T-cell (primary cell): ENCODE measurements at places on chromosomes 2 and 18. TPM values are rescaled to one million over a fixed set of nuclear protein-coding genes. Genes with fewer than 3 reads are reported as not detected.

- DNase-seq = no peak
- peaks cover 35% of the 10 kb centered on the region for H3K4me1 ChIP-seq
Measured at GRCh38 chr2:43192744-43193651, 33.4 kb downstream of the ZFP36L2 start.

GRCh38 chr2:63796796-63797195 lies 44.9 kb upstream of the UGP2 start:
- H3K27ac ChIP-seq = no peak overlapping the region
- no peaks in the 10 kb centered on the region for H3K27me3 ChIP-seq
- H3K36me3 ChIP-seq = no peaks in the 10 kb centered on the region

The PSMA8 gene
- 0.35 TPM for total RNA-seq

- H3K4me3 ChIP-seq = no peak overlapping the region
- H3K27me3 ChIP-seq = no peaks in the 10 kb centered on the region
- H3K27ac ChIP-seq = no peak overlapping the region
- no peaks in the 10 kb centered on the region for H3K36me3 ChIP-seq
- H3K4me1 ChIP-seq = no peaks in the 10 kb centered on the region
Measured at GRCh38 chr18:27750014-27750413, 426.9 kb downstream of the CDH2 start.

DNA sequence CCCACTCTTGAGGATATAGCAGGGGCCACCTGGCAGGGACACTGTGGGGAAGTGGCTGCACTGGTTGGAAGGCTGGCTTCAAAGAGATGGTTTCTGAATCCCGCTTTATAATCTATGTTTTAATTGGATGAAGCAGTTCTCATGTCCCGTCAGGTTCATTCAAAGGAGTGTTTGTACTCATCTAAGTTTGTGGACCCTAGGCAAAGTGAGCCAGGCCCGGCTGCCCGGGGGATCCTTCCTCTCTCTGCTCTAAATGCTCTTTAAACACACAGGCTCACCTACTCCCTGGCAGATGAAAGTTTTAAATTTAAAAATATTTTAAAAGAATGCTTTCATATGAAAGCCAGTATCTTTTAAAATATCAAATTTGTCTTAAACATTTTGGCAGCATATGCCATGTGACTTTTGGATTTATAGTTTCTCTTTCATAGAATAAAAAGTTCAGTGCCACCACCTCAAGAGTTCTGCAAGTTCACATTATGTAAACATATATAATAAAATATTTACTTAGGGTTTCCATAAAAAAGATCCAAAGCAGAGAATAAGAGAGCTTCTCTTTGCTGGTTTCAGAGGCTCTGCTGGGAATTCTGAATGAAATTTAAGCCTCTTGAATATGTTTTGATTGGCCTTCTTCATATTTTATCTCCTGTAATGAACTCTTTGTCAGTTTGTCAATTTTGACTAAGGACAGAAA lies 143.5 kb upstream of the ALPP start:
- H3K4me1 ChIP-seq = peaks cover 18% of the 10 kb centered on the region
- DNase-seq = no peak
- H3K36me3 ChIP-seq = no peaks in the 10 kb centered on the region
- no peaks in the 10 kb centered on the region for H3K27me3 ChIP-seq
- H3K27ac ChIP-seq = no peak overlapping the region

DNA sequence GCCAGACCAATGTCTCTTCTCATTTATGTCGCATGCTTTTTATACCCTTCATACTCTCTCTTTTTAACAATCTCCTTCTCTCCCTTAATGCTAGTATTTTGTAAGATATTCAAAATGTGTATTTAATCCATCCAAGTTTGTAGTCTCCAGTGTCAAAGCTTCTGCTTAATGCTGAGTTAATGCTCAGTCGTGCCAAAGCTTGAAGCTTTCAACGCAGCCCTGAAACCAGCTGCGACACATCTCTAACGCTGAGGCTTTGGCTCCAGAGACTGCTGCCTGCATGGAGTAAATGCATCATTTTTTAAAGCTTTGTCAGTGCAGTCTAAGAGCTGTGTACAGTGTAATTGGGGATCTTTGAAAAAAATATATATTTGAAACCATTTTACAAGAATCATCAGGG lies 2108.8 kb upstream of the PIK3C3 start:
- H3K36me3 ChIP-seq = no peaks in the 10 kb centered on the region
- H3K27ac ChIP-seq = no peak overlapping the region
- no peak overlapping the region for H3K4me3 ChIP-seq
- DNase-seq = no peak

The GAL3ST2 gene
- total RNA-seq = 1.4 TPM

The CCDC195 gene
- not detected for total RNA-seq

GRCh38 chr18:3219241-3219630 lies 532 bp downstream of the MYOM1 start:
- H3K4me3 ChIP-seq = no peak overlapping the region
- no peaks in the 10 kb centered on the region for H3K4me1 ChIP-seq
- no peak overlapping the region for H3K27ac ChIP-seq
- H3K27me3 ChIP-seq = no peaks in the 10 kb centered on the region
- no peak for DNase-seq

- H3K4me1 ChIP-seq = peaks cover 4% of the 10 kb centered on the region
- no peak for DNase-seq
- no peaks in the 10 kb centered on the region for H3K27me3 ChIP-seq
- no peaks in the 10 kb centered on the region for H3K36me3 ChIP-seq
Measured at GRCh38 chr18:5461041-5461440, 82.8 kb downstream of the EPB41L3 start.

The TNFRSF11A gene
- total RNA-seq = 1.2 TPM

DNA sequence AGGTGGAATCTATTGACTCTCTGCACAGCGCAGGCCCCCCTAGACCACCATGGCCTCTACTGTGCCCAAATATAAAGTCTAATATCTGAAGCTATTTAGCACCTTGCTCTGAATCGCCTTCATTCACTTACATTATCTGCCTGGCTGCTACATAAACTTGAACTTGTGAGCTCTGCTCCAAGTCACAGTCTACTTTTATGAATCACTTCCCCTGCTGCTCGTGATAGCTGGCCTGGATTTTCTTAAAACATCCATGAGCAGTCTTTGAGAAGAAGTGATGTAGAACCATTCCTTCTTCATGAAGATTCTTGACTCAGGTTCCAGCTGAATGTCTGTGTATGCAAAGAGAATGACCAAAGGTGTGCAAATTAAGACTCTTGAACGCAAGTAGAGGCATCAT lies 359.5 kb downstream of the RND3 start:
- H3K4me1 ChIP-seq = no peaks in the 10 kb centered on the region
- H3K27ac ChIP-seq = no peak overlapping the region
- H3K27me3 ChIP-seq = no peaks in the 10 kb centered on the region
- H3K36me3 ChIP-seq = no peaks in the 10 kb centered on the region

DNA sequence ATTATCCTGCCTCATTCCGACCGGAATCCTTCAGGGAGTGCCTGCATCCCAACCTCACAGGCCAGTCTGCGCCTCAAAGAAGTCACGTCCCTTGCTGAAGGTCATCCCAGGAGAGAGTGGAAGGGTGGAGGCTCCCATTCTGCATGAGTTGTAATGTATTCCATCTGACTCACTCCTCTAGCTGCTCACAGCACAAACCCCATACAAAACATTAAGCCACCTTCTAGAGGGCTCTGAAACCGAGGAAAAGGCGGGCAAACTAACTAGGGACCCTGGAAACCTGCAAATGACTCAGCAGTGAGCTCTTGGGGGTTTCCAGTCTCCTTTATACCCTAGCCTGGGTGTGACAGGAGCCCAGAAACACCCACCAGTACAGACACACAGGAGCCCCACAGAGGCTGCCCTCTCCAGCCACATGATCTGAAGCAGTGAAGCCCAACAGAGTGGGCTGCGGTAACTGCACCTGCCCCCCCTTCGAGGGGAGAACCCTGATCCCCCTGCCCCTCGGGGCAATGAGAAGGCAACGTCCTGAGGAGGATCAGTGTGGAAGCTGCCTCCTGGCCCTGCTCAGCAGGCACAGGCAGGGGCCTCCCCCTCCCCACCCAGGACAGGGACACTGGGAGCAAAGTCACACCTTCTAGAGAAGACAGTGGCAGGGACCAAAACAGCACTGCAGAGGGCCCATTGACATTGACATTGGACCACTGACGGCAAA lies 69.3 kb upstream of the SNTG2 start:
- no peaks in the 10 kb centered on the region for H3K4me1 ChIP-seq
- no peak overlapping the region for H3K27ac ChIP-seq
- H3K27me3 ChIP-seq = peaks cover 46% of the 10 kb centered on the region
- H3K4me3 ChIP-seq = no peak overlapping the region
- no peaks in the 10 kb centered on the region for H3K36me3 ChIP-seq
- DNase-seq = no peak

GRCh38 chr2:233976087-233976486 lies 58.9 kb downstream of the TRPM8 start:
- H3K36me3 ChIP-seq = no peaks in the 10 kb centered on the region
- H3K27me3 ChIP-seq = no peaks in the 10 kb centered on the region
- H3K27ac ChIP-seq = no peak overlapping the region
- H3K4me3 ChIP-seq = no peak overlapping the region
- DNase-seq = no peak
- peaks cover 19% of the 10 kb centered on the region for H3K4me1 ChIP-seq

The SLC4A3 gene
- 0.37 TPM for total RNA-seq

The PHOSPHO2 gene
- 7.4 TPM for total RNA-seq

DNA sequence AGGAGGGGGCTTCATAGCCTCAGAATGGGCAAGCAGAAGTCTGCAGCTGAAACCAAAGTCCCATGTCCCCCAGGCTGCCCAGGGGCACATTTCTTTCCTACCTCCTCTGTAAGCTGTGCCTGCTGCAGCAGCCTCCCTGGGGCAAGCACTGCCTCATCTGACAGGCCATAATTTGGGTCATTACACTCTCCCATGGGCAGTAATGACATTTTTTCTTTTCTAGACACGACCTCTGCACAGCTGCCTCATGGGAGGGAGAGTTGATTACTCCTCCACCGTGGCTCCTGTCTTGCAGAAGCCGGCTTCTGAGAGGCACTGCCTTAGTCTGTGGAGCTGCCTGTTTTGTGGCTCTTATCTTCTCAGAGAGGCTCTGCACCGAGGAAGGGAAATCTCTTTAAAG lies 268.9 kb downstream of the TDRD15 start:
- H3K4me1 ChIP-seq = no peaks in the 10 kb centered on the region
- H3K36me3 ChIP-seq = no peaks in the 10 kb centered on the region
- peaks cover 4% of the 10 kb centered on the region for H3K27me3 ChIP-seq
- DNase-seq = no peak
- no peak overlapping the region for H3K27ac ChIP-seq

DNA sequence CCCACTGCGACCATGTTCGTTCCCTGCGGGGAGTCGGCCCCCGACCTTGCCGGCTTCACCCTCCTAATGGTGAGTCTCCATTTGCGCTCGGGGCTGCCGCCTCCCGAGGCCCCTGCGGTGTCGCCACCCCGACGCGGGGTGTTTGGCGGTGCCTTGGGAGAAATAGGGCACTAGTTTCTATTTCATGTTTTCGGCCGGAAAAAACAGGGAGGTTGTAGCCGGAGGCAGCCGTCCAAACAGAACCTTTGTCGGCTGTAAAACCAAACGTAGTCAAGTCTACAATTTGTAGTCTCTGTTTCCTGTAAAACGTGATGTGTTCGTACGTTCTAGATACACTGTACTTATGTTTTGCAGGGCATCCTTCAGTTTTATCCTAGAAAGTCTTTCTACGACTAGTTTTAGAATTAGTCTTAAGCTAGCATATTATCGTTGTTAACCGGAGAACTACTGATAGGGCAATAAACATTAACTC lies 290 bp downstream of the PSMG2 start:
- H3K27ac ChIP-seq = peak overlapping the region; percentile 94
- H3K27me3 ChIP-seq = no peaks in the 10 kb centered on the region
- H3K4me1 ChIP-seq = peaks cover 24% of the 10 kb centered on the region
- H3K36me3 ChIP-seq = peaks cover 40% of the 10 kb centered on the region

GRCh38 chr2:219230059-219230540 lies 494 bp downstream of the ANKZF1 start:
- peaks cover 49% of the 10 kb centered on the region for H3K36me3 ChIP-seq
- peaks cover 37% of the 10 kb centered on the region for H3K4me1 ChIP-seq
- DNase-seq = no peak
- no peaks in the 10 kb centered on the region for H3K27me3 ChIP-seq
- peak overlapping the region; percentile 85 for H3K4me3 ChIP-seq

DNA sequence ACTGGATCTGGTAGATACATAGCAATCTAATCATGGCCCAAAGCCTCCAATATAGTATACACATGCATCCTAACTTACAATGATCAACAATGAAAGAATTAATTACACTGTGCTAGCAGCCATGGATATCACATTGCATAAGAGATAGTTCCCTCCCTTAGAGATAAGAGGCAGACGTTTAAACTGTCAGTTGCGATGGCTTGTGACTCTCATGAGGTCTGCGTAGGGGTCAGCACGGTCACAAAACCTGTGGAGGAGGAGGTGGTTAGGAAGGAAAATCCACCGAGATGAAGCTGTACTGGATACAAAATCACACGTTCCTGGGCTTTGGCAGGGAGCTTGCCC lies 800 bp upstream of the RALB start:
- DNase-seq = no peak
- H3K36me3 ChIP-seq = no peaks in the 10 kb centered on the region
- H3K27ac ChIP-seq = peak overlapping the region; percentile 59
- peaks cover 16% of the 10 kb centered on the region for H3K4me1 ChIP-seq
- peaks cover 11% of the 10 kb centered on the region for H3K27me3 ChIP-seq

The STAT4 gene
- total RNA-seq = 83.6 TPM

- no peak for DNase-seq
- H3K4me1 ChIP-seq = no peaks in the 10 kb centered on the region
- H3K27me3 ChIP-seq = no peaks in the 10 kb centered on the region
- no peak overlapping the region for H3K4me3 ChIP-seq
- no peaks in the 10 kb centered on the region for H3K36me3 ChIP-seq
Measured at GRCh38 chr2:217107480-217107879, 247.6 kb upstream of the TNP1 start.

DNA sequence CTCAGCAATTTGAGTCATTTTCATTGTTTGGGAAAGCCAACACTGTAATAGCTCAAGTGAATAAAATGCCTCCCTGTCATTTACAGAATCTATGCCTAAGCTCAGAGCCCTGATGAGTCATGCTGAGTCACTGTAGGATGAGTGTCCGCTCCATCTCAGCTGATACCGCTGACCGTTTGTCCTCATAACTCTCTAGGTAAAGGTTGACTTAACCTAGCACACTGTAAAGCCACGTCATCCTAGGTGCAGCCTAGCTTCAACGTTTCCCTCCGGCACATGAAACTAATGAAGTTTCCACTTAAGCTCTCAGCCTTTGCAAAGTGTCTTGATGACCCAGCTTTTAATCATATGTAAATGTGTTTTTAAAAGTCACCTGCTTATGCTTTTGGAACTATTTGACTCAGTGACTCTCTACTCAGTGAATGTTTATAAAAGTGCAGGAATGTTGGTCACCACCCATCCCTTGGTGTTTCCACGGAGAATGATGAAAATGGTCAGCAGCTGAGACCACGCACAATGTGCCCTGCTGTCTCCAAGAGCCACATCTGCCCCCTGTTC lies 154.0 kb downstream of the PMAIP1 start:
- peaks cover 2% of the 10 kb centered on the region for H3K27me3 ChIP-seq
- no peaks in the 10 kb centered on the region for H3K4me1 ChIP-seq
- no peak overlapping the region for H3K27ac ChIP-seq
- H3K4me3 ChIP-seq = no peak overlapping the region
- H3K36me3 ChIP-seq = no peaks in the 10 kb centered on the region
- no peak for DNase-seq

GRCh38 chr2:142603759-142604158 lies 273.7 kb upstream of the KYNU start:
- no peak for DNase-seq
- no peaks in the 10 kb centered on the region for H3K27me3 ChIP-seq
- no peak overlapping the region for H3K4me3 ChIP-seq
